Substantia nigra (tissue), 51 donors: ENCODE measurements at places on chromosomes 3 and 15.

- no peak for DNase-seq
These were observed 86.0 kb upstream of the VEPH1 start for GRCh38 chr3:157589211-157589610.

DNA sequence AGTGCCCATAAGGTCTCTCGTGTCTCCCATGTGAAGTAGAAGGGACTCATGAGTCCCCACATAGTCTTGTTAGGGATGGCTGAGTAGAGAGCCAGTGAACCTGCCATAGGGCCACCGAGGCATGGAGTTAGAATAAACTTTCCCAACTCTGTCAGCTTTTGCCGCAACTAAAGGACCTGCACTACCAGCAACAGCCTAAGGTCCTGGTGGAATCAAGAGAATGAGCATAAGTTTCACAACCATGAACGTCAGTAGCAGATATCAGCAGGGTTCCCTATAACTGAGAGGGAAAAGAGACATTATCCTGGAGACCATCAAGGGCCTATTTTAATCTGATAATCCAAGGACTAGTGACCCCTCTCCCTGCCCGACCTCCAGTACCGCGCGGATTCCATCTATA is 60.3 kb upstream of the FNDC3B start:
- no peak for DNase-seq

DNA sequence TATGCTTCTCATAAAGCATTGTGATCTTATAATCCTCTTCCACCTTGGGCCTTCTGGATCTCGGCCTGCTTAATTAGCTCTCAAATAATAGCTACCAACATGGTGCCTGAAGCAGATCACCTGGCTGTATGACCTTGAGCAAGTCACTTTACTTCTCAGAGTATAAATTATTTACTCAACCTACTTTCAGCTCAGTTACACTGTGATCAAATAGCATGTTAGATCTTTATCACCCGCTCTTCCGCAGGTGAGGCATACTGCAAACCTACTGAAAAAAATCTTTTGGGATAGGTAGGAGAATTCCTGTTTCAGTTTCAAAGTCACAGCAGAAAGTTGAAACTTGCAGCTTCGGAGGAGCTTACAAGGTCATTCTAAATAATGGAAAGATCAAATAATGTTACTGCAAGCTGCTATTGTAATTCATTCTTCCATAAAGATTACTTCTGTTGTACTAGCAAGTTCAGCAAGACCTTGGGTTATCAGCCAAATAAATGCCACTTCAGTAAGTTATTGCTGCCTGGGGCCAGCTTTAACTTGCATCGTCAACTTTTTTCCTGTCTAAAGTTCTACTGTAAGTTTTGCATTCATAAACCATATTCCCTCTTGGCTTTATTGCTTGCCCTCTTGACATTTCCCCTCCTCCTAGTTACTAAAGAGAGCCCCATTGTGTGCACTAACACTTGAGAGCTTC is 268.4 kb upstream of the ATP11B start:
- DNase-seq: no peak

DNA sequence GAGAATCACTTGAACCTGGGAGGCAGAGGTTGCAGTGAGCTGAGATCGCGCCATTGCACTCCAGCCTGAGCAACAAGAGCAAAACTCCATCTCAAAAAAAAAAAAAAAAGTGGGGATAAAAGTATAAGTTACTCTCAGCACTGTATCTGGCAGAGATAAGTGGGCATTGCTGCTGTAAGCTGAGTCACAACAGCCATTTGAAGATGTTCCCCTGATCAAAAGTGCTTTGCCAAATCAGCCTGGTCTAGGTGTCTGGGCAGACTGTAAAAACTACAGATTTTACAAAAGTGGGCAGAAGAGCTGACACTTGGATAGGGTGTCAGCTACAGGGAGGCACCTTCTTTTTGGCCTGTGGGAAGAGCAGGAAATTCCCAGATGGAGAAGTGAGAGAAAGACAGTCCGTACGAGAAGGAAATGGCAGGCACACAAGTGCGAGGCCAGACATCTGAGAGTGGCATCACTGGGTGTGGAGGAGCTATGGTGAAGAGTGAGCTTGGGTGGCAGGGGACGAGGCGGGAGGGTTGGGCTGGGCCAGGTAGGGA is 78.5 kb downstream of the TRAK1 start:
- DNase-seq: no peak

- no peak for DNase-seq
These were observed 121.9 kb upstream of the CTDSPL start for GRCh38 chr3:37739579-37740290.

DNA sequence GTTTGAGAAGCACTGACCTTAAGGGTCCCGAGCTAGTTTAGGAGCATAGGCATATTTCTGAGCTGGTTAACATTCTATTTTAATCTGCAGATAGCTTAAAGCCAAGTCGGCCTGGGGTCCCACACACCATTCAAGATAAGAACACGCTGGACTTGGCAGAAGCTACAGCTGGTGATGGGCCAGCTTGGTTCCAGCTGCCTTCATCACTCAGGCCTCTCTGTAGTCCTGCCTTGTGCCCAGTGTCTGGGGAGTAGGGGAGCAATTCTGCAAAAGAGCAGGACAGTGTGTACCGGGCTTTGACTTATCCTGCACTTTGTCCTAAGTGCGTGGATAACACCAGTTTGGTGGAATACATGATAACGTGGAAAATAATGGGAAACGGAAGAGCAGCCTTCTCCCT is 164.5 kb downstream of the MEGF11 start:
- DNase-seq: no peak

DNA sequence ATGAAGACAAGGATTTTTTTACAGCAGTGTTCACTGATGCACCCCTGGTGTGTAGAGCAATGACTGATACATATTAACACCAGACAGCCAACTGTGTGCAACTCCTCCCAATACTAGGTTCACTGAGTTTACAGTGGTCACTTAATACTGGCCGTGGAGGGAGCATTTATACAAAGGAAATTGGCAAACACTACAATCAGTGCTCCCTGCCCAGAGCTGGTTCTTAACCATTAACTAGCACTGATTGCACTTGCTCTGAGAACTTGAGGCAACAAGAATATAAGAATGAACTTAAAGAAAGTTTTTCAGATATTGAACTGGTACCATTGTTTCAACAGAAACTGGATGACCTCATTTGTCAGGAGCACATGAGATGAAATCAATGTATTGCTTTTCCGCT is 110.6 kb downstream of the MAGI1 start:
- no peak for DNase-seq

- no peak for DNase-seq
These were observed 59.9 kb upstream of the DGKG start for GRCh38 chr3:186421946-186422345.

GRCh38 chr3:58178528-58179234 is 32.1 kb downstream of the DNASE1L3 start:
- no peak for DNase-seq

- no peak for DNase-seq
These were observed 111.7 kb upstream of the VEPH1 start for GRCh38 chr3:157614896-157615295.

DNA sequence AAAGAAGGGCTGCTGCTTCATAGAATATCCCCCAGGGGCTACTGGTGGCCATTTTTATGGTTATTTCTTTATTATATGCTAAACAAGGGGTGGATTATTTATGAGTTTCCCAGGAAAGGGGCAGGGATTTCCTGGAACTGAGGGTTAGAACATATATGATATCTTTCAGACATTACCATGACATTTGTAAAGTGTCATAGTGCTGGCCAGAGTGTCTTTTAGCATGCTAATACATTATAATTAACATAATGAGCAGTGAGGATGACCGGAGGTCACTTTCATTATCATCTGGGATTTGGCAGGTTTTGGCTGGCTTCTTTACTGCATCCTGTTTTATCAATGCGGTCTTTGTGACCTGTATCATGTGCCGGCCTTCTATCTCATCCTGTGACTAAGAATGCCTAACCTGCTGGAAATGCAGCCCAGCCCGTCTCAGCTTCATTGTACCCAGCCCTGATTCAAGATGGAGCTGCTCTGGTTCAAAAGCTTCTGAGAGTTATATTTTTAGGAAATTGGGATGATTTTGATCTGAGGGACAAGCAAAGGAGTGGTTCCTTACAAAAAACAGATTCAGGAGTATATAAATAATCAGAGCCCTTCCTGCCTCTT is 9.1 kb upstream of the ZBTB20 start:
- no peak for DNase-seq

DNA sequence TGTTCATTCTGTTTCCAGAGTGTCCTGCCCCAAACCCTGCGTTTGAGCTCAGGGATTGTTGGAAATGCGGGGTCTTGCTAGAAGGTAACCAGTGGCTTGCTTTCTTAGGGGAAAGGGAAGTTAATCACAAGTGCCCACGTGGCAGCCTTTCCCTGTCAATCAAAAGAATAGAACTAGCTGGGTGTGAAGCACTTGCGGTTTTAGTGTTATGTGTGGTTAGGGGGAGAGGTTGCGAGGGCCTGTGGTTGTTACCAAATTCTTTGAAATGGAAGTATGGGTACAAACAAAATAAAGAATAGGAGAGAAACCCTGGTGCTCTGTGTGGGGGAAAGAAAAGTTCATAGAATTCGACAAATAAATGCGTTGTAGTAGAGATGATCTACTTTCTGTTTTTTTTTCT is 67.6 kb downstream of the FNDC3B start:
- DNase-seq: peak; percentile 30

DNA sequence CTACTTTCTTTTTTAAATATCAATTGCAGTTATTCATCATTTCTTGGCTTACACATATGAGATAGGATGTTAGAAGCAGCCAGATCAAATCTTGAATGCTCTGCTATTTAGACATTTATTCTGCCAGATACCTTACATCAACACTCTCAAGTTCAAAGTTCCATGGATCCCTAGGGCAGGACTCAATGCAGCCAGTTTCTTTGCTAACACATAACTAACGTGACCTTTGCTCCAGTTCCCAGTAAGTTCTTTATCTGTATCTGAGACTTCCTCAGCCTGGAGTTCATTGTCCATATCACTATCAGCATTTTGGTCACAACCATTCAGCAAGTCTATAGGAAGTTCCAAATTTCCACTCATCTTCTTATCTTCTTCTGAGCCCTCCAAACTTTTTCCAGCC is 939.9 kb downstream of the VGLL3 start:
- no peak for DNase-seq

DNA sequence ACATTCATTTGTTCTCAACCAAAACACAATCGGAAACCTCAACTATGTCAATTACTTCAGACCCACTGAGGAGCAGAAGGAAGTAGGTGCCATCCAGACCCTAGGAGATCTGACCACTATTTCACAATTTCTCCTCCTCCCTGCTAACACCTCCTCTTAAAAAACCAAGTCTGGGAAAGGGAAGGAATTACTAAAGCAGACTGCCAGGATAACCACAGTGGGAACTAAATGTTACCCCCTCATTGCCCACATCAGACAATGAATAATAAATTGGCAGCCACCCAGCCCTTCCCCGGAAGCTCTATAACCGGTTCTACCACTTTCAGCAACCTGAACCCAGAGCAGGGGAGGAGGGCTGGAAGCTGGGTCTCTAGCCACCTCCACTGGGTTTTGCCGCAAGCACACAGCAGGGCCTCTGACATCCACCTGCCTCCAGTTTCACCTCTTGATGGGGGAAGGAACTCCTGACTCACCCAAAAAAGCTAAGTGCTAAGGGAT is 17.6 kb downstream of the C15orf62 start:
- DNase-seq: no peak

DNA sequence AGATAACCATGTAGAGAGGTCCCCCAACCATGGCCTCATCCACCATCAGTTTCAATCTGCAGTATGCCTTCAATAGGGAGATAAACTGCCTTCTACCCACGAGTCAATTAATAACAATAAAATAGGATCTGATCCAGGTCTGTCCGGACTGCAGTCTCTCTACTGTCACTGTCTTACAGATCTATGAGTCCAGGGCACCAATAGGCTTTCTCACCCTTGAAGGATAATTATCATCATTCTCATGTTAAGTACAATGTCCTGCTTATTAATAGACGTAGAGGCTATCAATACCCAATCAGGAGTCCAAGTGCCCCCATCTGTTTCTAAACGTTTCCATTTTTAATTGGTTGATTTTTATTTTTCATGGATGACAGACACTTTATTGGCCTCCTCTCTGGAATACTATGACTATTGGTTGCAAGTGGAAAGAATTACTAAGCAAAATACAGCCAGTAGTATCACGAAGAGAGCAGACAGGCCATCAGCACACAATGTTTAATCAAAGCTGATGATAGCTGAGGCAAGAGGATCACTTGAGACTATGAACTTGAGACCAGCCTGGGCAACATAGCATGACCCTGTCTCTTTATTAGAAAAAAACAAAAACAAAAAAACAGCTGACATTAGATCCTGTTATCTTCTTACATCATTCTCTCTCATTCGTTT is 480.7 kb downstream of the MAGI1 start:
- no peak for DNase-seq

- DNase-seq: no peak
These were observed 83.1 kb downstream of the CPN2 start for GRCh38 chr3:194267744-194268653.

GRCh38 chr3:138479438-138479863 is 45.0 kb downstream of the ESYT3 start:
- DNase-seq: peak; percentile 5

GRCh38 chr15:80709542-80709941 is 14.4 kb downstream of the ABHD17C start:
- no peak for DNase-seq

GRCh38 chr3:15355086-15355485 is 22.7 kb upstream of the SH3BP5 start:
- DNase-seq: no peak

GRCh38 chr3:5499404-5499803 is 311.9 kb downstream of the EDEM1 start:
- DNase-seq: no peak
